GM20000 (cell line): ENCODE measurements at places on chromosomes 5 and 9.
A peak's percentile ranks its signal among the peaks of the same experiment; 100 is the strongest.

- DNase-seq, result no peak
These were observed 98.0 kb downstream of the NR6A1 start for GRCh38 chr9:124673063-124673462.

- peak; percentile 51 for DNase-seq
These were observed 84.5 kb downstream of the RFX3 start for GRCh38 chr9:3441197-3441816.

- DNase-seq, result no peak
These were observed 267.8 kb upstream of the CLINT1 start for GRCh38 chr5:158126442-158127405.

- DNase-seq, result no peak
These were observed 5.7 kb upstream of the NIPAL4 start for GRCh38 chr5:157454273-157454672.

DNA sequence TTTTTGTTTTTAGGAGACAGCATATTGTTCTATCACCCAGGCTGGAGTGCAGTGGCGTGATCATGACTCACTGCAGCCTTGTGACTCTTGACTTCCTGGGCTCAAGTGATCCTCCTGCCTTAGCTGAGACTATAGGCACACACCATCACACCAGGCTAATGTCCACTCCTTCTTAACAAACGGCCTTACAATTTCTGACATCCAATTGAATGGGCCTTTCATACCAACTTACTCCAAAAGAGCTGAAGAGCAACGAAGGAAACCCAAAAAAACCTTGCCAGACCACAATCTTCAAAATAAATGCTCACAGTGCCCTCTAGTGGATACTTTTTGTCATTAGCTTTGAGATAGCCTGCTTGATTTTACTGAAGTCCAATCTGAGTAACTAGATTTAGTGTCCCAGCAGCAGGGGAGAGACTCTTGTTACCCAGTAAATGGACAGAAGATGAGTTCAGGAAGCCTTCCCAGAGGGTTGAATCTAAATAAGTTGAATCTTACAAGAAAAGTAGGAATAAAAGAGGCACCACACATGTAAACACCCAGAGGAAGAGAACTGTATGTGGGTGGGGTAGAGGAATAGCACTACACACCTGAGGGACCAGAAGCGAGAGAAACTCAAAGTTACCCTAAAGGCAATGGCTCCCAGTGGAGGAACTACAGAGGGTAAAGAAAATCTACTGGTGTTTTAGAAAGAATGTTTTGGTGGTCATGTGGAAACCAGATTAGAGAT is 9.3 kb downstream of the ZNF622 start:
- DNase-seq, result peak; percentile 55
